ENCODE measurements at places on chromosomes 12 and 14.

DNA sequence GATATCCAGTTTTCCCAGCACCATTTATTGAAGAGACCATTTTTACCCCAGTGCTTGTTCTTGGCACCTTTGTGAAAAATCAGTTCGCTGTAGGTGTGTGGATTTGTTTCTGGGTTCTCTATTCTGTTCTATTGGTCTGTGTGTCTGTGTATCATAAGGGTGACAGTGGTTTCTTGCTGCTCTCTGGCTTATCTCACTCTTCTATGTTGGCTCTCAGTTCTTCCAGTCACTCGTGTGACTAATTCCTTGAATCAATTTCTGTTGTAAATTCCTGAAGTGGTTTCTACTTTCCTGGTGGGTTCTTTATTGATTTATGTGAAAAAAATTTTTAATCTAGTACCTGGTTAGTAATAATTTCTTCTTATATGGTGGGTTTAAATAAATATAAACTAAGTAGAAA, 58.3 kb downstream of the OTOGL start:
- no peak for DNase-seq

GRCh38 chr12:120121766-120122293, 5.3 kb upstream of the RAB35 start:
- DNase-seq, result no peak

DNA sequence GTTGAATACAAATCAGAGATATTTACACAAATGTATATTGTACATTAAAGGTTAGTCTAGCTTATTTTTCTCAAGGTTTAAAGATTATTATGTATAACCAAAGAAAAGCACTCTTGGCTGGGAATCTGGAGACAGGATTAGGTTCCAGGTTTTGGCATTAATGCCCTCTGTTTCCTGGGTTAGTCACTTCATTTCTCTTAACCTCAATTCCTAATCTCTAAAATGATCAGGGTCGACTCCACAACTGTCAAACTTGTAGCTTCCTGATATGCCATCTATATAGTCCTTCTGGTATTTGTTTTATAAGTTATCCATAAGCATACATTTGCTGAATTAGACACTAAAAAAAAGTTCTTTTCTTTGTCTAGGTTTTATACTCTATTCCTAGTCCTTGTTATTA, 2.6 kb downstream of the ITPR2 start:
- DNase-seq, result no peak

- no peak for DNase-seq
Measured at GRCh38 chr12:4089121-4089606, 184.4 kb upstream of the CCND2 start.

GRCh38 chr12:9634177-9634803, 26.6 kb upstream of the KLRB1 start:
- DNase-seq, result no peak

GRCh38 chr12:52398176-52398575, 8.0 kb downstream of the KRT82 start:
- no peak for DNase-seq

- no peak for DNase-seq
Measured at GRCh38 chr12:14825256-14825655, 11.3 kb upstream of the SMCO3 start.

- no peak for DNase-seq
Measured at GRCh38 chr12:19706936-19707335, 267.6 kb downstream of the AEBP2 start.

GRCh38 chr12:124236625-124237031, 58.3 kb upstream of the RFLNA start:
- peak; percentile 87 for DNase-seq

GRCh38 chr12:78519422-78519821, 345.2 kb upstream of the SYT1 start:
- DNase-seq, result no peak

- DNase-seq, result no peak
Measured at GRCh38 chr14:93035917-93036651, 79.6 kb downstream of the ITPK1 start.

GRCh38 chr12:119448611-119449131, 114.1 kb downstream of the CCDC60 start:
- no peak for DNase-seq

DNA sequence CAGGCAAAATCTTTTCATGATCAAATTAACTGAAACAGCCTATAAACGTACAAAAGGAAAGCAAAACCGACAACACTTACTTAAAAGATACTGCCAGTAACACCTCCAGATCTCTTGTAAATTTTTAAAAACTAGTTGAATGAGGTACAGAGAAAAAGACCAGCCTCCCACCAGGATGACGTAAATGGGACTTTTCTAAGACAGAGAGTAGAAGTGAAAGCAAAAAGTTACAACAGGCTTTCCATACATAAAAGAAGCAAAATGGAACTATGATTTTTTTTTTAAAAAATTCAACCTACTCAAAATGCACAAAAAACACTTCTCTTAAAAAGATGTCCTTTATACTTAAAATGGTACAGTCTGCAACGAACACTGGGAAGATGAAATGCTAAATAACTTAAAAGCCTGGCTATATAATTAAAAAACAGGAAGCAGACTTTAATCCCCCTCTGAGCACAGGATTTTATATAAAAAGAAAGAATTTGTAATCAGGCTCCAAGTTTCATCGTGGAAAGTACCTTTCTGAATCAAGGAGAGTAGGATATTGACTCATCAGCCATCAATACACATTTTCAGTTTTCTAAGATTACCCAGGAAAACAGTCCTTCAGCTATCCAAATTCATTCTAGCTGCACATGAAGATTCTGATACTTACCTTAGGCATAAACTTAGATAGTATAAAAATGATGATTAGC, 14.2 kb upstream of the MYO1A start:
- no peak for DNase-seq

GRCh38 chr14:75980856-75981255, 939 bp downstream of the TGFB3 start:
- DNase-seq, result no peak

DNA sequence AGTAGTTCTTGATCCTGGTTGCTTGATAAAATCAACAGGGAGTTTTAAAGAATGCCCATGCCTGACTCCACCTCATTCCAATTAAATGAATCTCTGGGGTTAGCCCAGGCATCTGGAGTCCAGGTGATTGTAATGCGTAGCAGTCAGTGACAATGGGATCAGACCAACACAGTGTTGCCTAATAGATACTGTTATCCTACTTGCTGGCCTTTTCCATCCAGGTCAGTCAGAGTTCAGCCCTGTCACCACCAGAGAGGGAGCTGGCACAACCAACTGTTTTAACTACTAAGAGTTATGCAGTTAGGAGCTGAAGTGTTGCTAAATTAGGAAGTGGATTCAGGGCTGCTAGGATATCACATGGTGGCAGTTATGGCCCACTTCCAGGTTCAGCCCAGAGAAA, 107.1 kb downstream of the GPR135 start:
- peak; percentile 95 for DNase-seq

DNA sequence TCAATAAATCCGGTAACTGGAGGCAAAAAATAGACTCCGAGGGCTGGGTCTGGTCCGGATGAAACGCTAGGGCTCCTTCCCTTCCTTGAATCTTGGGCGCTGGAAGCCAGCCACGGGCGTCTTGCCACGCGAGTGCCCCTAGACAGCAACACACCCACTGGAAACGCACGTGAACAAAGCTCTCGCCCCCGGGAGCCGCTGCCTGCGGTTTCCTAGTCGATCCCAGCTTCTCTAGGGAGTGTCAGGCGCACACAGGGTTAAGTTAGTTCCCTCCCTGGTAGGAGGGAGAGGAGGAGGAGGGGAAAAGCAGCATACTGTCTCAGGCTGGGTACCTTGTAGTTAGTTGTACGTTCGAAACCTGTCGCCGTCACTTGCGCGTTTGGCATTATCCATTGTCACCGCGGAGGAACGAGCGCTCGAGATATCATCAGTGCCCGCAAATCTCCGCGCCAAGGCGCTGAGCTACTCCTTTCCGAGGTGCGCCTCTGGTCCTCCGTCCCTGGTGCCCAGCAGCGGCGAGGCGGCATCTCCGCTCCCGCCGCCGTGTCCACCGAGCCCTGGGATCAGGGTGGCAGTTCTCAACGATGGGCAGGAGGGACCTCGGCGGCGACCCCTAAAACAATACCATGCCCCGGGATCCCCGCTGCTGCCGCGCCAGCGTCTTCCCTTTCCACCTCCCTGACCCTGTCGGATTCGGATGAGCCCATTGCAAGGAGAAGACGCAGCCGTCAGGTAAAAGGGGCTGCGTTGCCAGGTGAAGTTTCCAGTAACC, at the start of gene FLRT2:
Gene FLRT2, plus strand, starts transcription at position 342 of the 772 bp plus-strand sequence. CDS start 91,371 bp downstream, outside the sequence.
- peak; percentile 49 for DNase-seq

GRCh38 chr12:38890102-38890855, 15.1 kb downstream of the CPNE8 start:
- DNase-seq, result no peak

DNA sequence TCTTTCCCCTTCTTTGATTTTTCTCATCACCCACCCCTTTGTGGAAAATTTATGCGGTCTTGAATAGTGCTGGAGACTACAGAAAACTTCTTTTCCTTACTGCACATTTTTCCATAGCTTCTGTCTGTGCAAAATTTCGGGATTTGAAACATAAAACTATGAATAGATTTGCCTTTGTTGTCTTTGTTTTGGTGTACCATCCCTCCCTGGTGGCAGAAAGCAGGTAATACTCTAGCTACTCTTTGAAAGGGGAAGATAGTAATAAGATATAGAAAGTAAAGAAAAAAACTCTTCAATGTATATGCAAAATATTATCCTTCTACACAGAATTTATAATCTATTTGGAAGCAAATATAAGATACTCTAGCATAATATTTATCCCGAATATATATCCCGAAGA, 79.1 kb upstream of the LMO3 start:
- no peak for DNase-seq

DNA sequence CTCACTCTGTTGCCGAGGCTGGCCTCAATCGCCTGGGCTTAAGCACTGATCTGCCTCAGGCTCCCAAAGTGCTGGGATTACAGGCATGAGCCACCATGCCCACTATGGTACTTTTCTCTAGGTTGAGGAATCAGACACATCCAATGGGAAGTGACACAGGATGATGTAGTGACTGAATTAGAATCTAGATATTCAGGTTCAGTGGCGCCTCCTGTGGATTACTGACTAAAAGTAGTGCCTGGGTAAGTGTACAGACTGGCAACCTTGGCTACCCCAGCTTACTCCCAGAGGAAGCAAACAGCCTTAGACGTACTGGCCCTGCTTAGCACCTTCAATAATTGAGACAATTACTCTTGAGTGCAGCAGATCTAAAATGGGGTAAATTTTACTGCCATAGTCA, 22.8 kb downstream of the GALNT8 start:
- DNase-seq, result no peak

DNA sequence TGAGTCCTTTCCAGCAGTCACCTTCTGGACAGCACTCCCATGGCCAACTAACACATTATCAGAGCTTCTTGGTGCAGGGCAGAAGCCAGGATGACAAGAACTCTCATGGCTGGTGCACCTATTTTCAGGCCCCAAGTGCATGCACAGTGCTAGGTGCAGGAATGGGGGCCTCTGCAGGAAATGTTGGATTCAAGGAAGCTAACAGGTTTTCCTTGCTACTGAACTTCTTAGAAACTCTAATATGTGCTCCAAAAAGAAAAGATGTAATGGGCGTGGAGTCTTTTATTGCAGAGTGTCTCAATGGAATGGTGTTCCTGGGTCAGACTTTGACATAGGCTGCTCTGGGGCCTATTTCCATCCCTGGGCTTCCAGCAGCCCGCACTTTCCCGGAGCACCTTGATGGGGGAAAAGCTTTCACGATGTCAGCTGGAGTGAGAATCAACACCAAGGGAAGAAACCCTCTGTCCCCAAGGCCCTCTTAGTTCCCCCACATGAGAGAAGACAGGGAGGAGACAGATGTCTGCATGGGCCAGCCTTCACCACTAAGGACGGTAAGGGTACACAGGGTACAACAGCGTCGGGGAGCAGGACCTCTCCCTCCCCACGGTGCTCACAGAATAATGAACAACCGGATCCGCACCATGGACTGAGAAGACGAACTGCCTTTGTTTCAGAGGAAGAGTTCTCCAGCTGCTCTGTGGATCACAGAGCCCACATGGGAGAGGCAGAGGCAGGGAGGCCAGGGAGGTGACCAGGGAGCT, 6.9 kb downstream of the KRT3 start:
- DNase-seq, result no peak

GRCh38 chr14:75968456-75968855, 13.3 kb downstream of the TGFB3 start:
- no peak for DNase-seq

GRCh38 chr12:113060336-113060960, 3.9 kb downstream of the DTX1 start:
- DNase-seq, result no peak

- DNase-seq, result no peak
Measured at GRCh38 chr12:40144023-40144422, 38.1 kb upstream of the SLC2A13 start.

DNA sequence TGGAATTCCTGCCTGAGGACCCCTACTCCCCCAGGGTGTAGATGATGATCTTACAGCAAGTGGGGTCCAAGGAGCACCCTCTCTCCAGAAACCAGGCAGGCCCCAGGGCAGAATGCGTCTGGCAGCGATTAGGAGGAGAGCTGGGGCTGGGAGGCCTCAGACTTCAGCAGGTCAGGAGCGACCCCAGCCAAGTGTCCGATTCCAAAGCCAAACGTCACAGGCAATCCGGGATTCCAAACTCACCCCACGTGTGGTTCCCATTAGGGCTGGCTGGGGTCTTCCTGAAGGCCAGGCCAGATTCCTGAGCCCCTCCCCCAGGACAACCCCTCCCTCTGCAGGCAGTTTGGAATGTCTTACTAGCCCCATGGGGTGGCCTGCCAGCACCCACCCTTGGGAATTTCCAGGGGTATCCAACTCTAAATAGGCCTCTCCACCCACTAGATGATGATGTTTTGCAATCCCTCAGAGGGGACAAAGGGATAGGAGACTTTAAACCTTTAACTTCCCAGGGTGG, 17.3 kb upstream of the FIGNL2 start:
- no peak for DNase-seq

GRCh38 chr14:75064205-75064567, 362 bp upstream of the ACYP1 start:
- no peak for DNase-seq

- no peak for DNase-seq
Measured at GRCh38 chr12:132067182-132067581, 76.9 kb downstream of the DDX51 start.

- no peak for DNase-seq
Measured at GRCh38 chr14:94663965-94664704, 51.9 kb downstream of the SERPINA3 start.

DNA sequence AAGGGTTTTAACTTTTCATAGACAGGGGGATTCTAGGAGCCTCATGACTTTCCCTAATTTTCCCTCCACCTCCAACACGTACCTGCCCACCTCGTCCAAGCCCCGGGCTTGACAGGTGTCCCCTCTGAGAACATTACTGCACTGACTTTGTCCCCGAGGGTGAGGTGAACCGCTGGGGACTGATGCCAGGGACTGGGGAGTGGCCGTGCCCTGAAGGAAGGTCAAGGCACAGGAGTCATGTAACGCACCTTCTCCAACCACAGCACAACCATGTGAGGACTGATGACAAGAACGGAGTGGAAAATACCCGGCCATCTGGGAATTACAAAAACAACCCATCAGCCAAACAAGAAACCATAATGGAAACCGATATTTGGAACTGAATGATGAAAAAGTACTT, 214.7 kb upstream of the C14orf180 start:
- no peak for DNase-seq

GRCh38 chr12:14558473-14558959, 9.2 kb downstream of the PLBD1 start:
- no peak for DNase-seq

GRCh38 chr12:105267711-105268110, 31.7 kb upstream of the APPL2 start:
- no peak for DNase-seq

- DNase-seq, result no peak
Measured at GRCh38 chr12:109679501-109680263, 33.9 kb upstream of the FAM222A start.

- DNase-seq, result no peak
Measured at GRCh38 chr12:120367233-120367923, 1.6 kb downstream of the MSI1 start.

Measured in GM04503 (cell line).